ENCODE measurements at places on chromosomes 5 and 9. TPM values are rescaled to one million over a fixed set of nuclear protein-coding genes. Genes with fewer than 3 reads are reported as not detected.

The FST gene
- 3.9 TPM for total RNA-seq

The PCDHAC2 gene
- total RNA-seq: 5.2 TPM

The TEX48 gene
- not detected for total RNA-seq

DNA sequence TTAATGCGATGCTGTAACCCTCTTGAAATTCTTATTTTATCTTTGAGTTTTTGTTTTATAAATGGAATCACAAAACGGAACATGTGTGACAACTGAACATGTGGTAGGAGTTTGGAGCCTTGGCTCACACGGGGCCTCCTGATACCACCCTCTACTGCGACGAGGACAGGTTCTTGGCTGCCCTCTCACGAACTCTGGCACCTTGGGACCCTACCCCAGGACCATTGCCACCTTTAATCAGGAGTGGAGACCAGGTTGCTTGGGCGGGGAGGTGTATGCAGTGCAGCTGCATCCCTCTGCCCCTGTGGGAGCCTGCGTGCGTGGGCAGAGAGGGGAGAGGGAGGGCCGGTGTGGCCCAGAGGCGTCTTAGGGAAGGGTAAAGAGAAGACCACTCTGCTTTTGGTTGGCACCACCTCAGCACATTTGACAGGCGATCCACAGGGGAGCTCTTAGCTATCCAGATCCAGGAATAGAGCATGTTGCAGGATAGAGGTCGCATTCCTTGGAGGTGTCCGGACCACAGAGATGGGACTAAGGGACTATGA is 753.9 kb upstream of the PTPRD start:
- no peaks in the 10 kb centered on the region for H3K36me3 ChIP-seq
- DNase-seq: no peak
- no peak overlapping the region for H3K4me3 ChIP-seq
- H3K27ac ChIP-seq: no peak overlapping the region
- no peaks in the 10 kb centered on the region for H3K4me1 ChIP-seq

- H3K4me1 ChIP-seq: no peaks in the 10 kb centered on the region
- H3K4me3 ChIP-seq: no peak overlapping the region
- H3K27me3 ChIP-seq: peaks cover 11% of the 10 kb centered on the region
- DNase-seq: no peak
- H3K27ac ChIP-seq: no peak overlapping the region
These were observed 7.8 kb downstream of the SLC9A3 start for GRCh38 chr5:516338-516925.

- no peak for DNase-seq
- H3K36me3 ChIP-seq: peaks cover 61% of the 10 kb centered on the region
- no peaks in the 10 kb centered on the region for H3K27me3 ChIP-seq
- H3K27ac ChIP-seq: no peak overlapping the region
- no peak overlapping the region for H3K4me3 ChIP-seq
These were observed 6.5 kb downstream of the RPS6 start for GRCh38 chr9:19373527-19373926.

DNA sequence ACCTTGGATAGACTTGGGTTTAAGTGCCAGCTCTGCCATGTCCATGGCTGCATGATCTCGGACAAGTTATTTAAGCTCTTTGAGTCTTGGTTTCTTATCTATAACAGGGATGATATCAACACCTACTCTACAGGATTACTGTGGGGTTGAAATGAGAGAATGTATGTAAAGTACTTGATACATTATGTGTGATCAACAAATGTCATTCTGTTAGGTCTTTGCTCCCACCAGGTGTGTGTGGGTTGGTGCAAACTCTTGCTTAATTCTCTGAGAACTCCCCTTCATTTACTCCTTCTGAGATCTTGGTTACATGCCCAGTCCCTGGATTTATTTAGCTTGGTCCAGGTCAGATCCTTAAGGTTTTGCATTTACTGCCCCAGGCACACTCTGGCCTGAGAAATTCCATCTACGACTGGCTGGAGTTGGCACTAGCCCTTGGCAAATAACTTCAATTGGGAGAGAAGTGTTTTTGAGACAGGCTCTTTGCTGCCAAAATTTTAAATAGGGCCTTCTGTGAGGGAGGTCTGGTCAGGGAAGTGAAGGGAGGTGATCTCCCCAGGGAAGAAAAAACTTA is 63.5 kb upstream of the KLF9 start:
- no peak for DNase-seq
- H3K4me3 ChIP-seq: no peak overlapping the region
- H3K27me3 ChIP-seq: no peaks in the 10 kb centered on the region
- H3K4me1 ChIP-seq: peaks cover 36% of the 10 kb centered on the region
- peak overlapping the region; percentile 59 for H3K27ac ChIP-seq
- no peaks in the 10 kb centered on the region for H3K36me3 ChIP-seq

Data from lung (tissue), 17 donors.